ENCODE measurements at places on chromosomes 16 and 17.

GRCh38 chr16:35908942-35909341, 2449.5 kb downstream of the TP53TG3F start:
- DNase-seq: no peak

GRCh38 chr16:29922326-29922725, 3.7 kb downstream of the KCTD13 start:
- no peak for DNase-seq

DNA sequence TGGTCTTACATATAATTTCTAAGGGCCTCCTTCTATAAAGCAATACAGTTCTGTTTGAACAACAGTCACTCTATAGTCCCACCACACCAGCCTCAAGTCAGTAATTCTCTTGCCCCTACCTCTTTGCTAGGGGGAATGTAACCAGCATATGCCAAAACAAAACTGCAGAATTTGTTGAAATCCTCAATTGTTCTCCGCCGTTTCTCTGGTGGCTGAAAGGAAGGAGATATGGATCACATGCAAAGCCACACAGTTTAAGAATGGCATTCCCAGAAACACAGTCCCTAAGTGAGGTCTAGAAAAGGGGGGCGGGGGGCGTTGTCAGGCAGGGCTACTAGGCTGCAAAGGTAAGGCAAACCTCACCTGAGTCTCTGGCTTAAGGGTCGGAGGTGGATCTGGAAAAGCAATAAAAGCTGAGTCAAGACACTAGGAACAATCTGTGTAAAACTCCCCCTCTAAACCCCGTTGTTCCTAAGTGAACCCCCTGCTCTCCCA, 1.9 kb downstream of the PHF23 start:
- no peak for DNase-seq

- DNase-seq: no peak
Measured at GRCh38 chr17:6989779-6990178, 6.1 kb upstream of the ALOX12 start.

GRCh38 chr17:62782730-62783270, 25.3 kb downstream of the MARCHF10 start:
- DNase-seq: no peak

DNA sequence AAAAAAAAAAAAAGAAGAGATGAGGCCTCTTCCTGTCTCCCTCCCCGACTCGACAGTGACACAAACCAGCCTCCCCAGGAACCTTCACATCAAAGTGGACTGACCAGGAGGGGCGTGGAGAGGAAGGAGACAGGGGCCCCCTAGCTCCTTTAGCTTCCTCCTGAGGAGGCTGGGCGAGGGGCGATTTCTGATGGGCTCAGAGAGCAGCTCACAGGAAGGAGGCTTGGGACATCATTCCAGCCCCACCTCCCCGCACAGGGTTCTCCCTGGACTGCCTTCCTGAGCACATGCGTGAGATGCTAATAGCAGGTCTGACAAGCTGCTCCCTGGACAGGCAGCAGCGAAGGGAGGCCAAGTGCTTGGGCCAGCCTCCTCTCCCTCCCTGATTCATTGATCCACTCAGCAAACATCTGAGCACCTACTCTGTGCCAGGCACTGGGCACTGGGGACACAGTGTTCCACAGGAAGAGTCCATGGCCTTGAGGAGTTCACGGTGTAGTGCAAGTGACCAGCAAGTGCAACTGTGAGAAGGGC, 14.4 kb upstream of the DOK4 start:
- DNase-seq: no peak

- no peak for DNase-seq
Measured at GRCh38 chr16:23088018-23088417, 61.2 kb downstream of the USP31 start.

DNA sequence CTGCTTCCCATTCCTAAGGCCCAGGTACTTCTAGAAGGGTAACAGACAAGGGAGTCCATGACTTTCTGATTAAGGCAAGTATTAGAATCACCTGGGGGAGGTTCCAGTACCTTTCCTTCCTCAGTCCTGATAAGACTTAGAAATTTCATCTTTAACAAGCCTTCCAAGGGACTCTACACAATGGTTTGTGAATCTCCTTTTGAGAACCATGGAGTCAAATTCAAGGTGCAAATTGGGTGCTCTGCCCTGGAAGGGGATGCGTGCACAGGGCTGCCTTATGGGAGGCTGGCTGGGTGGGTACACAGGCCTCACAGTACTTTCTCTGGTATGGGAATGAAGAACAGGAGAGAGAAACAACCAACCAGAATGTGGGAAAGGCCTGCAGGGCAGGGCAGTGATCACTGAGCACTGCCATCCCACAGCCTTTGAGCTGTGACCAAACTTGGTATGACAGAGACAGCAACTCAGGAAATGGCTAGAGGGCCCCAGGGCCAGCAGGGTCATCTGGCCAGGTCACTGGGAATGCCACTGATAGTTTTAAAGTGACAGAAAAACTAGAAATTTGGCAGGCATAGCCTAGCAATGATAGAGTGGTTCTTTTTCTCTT, 3.6 kb upstream of the TMIGD1 start:
- DNase-seq: no peak

DNA sequence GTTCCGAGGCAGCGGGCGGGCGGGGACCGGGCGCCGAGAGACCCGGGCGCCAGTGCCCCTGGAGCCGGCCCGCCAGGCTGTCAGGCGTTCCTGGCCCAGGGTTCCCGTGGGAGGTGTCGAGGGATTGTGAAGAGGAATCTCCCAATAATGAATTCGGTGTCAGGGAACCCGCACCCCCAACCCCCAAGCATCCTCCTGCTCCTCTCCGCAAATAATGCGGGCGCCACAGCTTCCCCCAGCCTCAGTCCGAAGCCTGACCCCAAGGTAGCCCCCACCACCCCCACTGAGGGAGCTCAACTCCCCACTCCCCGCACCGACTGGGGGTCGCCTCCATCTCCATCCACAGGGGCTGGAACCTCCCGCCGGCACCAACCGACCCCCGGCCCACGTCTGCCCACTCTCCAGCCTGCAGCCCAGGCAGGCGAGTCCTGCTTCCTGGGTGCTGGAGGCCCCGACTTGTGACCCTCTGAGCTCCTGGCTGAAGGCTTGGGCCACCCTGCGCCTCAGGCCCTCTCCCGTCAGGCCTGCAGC, 641 bp upstream of the CASKIN1 start:
- no peak for DNase-seq

- no peak for DNase-seq
Measured at GRCh38 chr17:58382108-58382871, 30.3 kb upstream of the SUPT4H1 start.

DNA sequence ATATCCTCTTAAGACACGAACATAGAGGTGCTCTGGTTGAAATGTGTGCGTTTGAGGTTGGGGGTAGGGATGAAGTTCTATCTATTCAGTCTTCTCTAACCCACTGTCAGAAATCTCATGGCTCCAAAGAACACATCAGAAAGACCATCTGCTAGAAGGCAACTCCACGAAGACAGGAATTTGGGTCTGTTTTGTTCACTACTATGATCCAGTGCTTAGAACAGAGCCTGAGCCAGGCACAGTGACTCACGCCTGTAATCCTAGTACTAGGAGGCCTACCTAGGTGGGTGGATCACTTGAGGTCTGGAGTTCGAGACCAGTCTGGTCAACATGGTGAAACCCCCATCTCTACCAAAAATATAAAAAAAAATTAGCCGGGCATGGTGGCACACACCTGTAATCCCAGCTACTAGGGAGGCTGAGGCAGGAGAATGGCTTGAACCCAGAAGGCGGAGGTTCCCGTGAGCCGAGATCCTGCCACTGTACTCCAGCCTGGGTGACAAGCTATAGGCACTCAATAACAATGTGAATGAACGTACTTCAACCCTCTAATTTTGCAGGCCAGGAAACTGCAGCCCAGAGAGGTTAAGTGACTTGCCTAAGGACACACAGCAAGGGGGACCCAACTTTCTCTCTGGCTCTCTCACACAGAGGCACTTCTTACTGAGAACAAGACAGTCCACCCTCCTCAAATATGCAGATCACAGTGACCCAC, 2.3 kb downstream of the CASKIN2 start:
- DNase-seq: no peak

GRCh38 chr17:10052106-10052813, 146.1 kb downstream of the GAS7 start:
- DNase-seq: no peak

DNA sequence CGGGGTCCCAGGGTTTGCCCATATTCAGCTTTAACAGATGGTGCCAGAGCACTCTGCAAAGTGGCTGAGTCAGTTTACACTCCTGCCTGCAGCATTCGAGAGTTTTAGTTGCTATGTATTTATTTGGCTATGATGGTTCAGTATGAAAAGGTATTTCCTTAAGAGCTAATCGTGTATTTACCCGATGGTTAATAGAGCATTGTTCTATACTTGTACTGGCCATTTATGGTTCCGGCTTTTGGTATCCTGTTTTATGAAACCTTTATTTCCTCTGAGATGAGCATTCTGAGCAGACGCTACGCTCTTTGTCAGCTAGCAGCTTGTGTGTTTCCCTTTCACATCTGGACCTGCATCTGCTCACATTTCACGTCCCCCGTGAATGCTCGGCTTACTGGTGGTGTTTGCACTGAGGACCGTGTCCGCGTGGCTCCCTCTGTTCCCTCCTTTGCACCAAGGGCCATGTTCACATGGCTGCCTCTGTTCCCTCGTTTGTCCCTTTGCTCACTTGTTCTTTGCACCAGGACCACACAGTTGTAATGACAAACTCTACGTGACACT, 149.1 kb upstream of the CHMP6 start:
- no peak for DNase-seq

- no peak for DNase-seq
Measured at GRCh38 chr16:53523971-53524548, 21.1 kb upstream of the AKTIP start.

DNA sequence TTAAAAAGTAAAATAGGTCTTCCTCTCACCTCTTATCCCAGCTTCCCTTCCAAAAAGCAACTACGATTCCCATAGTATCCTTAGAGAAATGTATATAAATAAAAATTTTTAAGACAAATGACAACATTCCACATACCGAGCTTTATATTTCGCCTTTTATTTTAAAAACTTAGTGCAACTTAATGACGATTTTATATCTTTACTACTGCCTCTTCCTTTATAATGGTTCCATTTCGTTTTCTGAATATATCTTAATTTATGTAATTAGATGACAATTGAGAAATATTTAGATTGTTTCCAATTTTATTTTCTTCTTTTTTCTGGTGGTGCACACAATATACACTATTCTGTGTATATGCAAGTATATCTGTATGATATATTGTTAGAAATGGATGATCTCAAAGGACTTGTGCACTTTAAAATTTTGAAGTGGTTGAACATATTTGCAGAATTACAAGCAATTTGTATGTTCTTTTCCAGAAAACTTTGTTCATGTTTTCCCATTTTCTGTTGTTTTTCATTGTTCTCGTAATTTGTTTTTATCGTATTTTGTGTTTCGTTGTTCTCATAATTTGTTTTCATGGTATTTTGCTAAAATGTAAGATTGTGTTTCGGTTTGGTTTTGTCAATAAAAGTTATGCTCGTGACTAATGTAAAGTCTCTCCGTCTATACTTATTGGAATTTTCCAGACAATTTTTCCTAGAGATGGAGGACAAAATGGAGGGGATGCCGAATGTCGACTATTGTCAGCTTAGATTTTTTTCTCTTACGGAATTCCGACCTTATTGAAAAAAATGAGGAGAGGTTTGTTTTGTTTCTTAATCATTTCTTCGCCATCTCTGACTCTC, 20.4 kb upstream of the HOXB13 start:
- no peak for DNase-seq

DNA sequence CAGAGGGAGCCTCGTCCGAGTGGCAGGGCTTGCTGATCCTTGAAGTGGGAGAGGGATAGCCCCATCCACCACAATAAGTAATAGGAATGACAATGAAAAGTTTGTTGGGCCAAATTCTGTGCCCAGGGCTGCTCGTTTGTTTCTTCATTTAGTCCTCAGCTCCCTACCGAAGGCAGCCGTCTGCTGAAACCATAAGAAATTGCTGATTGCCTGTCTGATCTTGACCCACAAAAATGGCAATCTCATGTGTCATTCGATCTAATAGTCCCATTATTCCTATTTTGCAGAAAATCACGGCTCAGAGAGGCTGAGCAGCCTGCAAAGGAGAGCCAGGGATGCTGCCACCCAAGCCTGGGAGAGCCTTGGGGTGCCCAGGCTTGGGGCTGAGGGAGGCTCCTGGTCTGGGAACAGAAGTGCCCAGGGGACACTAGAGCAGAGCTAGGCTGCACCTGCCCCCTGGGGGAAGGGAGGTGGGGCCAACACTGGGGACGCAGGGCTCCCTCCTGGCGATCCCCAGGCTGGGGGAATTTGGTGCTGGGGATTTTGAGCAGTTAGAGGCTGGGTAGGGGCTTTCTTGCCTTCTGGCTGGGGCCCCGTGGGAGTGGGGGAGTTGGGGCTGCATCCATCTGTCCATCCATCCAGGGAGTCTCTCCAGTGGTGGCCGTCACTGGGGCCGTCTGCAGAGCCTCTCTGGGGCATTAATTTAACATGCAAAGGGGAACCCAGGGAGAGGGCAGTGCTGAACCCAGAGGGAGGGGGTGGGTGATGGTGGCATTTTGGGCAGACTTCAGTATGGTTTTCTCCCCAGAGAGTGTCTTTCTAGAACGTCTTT, 53.5 kb downstream of the SOCS1 start:
- DNase-seq: no peak

GRCh38 chr17:49003557-49004511, 6.6 kb downstream of the IGF2BP1 start:
- DNase-seq: no peak

DNA sequence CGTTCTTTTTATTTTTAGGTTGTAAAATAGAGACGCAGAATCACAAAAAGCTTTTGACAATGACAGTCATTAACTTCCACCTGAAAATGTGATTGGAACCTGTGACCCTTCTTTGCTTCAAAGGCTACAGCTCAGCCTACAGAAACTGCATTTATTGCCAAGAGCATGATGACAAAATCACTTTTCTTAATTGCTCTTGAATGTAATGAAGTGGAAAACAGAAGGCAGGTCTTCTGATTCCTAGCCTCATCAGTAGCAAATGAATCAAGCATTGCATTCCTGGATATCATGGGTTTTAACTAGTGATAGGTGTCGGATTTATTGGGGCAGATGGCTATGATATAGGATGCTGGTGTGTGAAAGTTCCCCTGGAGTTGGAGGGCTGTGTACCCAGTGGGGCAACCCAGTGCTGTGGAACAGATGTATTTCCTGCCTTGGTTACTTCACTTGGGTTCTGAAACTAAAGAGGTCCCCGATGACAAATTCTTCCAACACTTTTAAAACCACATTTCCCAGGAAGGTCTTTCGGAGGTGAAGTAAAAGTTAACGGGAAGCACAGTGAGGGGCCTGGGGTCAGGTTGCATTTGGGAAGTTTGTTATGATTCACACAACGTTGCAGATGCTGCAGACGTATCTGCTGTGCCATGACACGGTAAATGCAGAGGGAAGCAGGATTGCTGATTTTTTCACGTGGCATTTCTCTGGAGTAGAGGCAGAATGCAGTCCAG, 127.5 kb downstream of the HS3ST3A1 start:
- DNase-seq: no peak
